ENCODE measurements at places on chromosomes 11 and 22. TPM values are rescaled to one million over a fixed set of nuclear protein-coding genes. Genes with fewer than 3 reads are reported as not detected.

GRM5 gene
- not detected for total RNA-seq

PRG3 gene
- not detected for total RNA-seq

SOX6 gene
- total RNA-seq, result not detected

MMP13 gene
- total RNA-seq, result not detected

HTR3B gene
- total RNA-seq, result not detected

PATZ1 gene
- 33.8 TPM for total RNA-seq

DTX4 gene
- 0.47 TPM for total RNA-seq

CDKN1C gene
- total RNA-seq, result 2.0 TPM

SLC6A5 gene
- total RNA-seq, result not detected

CCDC73 gene
- not detected for total RNA-seq

GP1BB gene
- total RNA-seq, result not detected

TMEM45B gene
- total RNA-seq, result 0.37 TPM

MGAT3 gene
- total RNA-seq, result 0.90 TPM

ISX gene
- total RNA-seq, result not detected

KCNJ4 gene
- total RNA-seq, result not detected

CYP2D6 gene
- total RNA-seq, result 3.8 TPM

HSD17B12 gene
- total RNA-seq, result 80.1 TPM

VPREB1 gene
- total RNA-seq, result not detected

CYB561A3 gene
- 34.9 TPM for total RNA-seq

OR5A1 gene
- not detected for total RNA-seq

MCHR1 gene
- total RNA-seq, result not detected

IL17RA gene
- total RNA-seq, result 19.8 TPM

CNGA4 gene
- total RNA-seq, result not detected

OR56A1 gene
- total RNA-seq, result not detected

HRAS gene
- 70.8 TPM for total RNA-seq

TRIM48 gene
- not detected for total RNA-seq

SLC17A6 gene
- not detected for total RNA-seq

PRR33 gene
- total RNA-seq, result not detected

ARHGAP20 gene
- total RNA-seq, result not detected

SCGB1A1 gene
- total RNA-seq, result not detected

INS gene
- not detected for total RNA-seq

OR6A2 gene
- 0.50 TPM for total RNA-seq

UBQLN3 gene
- total RNA-seq, result not detected

SCGB1D1 gene
- total RNA-seq, result not detected
